ENCODE measurements at places on chromosomes 3 and 15.

GRCh38 chr3:16067837-16068471, 106.5 kb upstream of the GALNT15 start:
- DNase-seq, result no peak

DNA sequence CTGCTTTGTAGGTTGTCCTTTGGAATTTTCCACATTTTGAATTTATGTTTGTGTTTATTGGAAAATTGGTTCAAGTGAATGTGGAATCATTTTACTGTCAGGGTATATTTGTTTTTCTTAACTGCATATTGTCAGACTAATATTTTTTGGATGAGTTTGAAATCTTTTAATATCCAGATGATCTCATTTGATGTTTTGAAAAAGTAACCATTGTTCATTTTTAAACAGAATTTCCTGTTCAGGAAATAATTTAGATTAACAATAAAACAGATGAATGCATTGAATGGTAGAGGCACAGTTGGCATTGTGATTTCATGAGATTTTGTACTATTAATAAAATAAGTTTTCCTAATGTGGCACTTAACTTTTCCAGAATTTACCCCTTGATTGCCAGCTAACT, 15.5 kb downstream of the TRAK1 start:
- no peak for DNase-seq

DNA sequence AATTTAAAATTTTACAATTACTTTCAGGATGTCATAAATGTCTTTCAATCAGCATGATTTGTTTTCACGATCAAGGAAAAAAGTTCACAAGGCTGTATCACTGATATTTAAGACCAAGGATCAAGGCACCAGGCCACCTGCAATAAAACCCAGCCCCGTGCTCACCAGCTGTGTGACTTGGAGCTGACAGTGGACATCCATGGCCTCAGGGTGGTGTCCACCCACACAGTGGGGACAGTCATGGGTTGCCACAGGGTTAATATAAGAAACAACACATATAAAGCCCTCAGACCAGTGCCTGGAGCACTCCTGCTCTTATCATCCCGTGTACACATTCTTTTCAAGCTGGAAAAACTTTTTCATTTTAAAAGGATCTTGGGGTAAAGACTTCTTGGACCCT, 56.5 kb downstream of the PCSK6 start:
- DNase-seq, result no peak

GRCh38 chr15:77642793-77643430, 10.2 kb upstream of the LINGO1 start:
- DNase-seq, result no peak

- no peak for DNase-seq
Observed at GRCh38 chr3:160661660-160662059, 15.3 kb upstream of the ARL14 start.

DNA sequence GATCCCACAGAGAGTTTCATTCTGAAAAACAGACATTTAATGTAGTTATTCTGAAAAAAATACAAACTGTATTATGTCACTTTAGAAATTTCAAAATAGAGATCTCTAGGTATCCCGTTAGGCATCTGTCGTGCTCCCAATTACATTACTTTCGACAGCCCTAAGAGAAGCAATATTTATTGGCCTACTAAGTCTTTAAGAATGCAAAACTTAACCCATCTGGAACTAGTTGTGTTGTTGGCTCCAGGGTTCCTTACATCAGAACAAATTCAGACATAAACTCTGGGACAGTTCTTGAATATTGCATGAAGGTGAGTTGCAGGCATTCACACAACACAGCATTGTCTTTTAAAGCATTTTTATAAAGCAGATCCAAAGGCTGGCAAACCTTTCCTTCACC, 498.4 kb downstream of the FHIT start:
- DNase-seq, result no peak

- DNase-seq, result no peak
Observed at GRCh38 chr3:50572158-50572557, 2.8 kb downstream of the HEMK1 start.
